ENCODE measurements at places on chromosomes 6 and 20.

DNA sequence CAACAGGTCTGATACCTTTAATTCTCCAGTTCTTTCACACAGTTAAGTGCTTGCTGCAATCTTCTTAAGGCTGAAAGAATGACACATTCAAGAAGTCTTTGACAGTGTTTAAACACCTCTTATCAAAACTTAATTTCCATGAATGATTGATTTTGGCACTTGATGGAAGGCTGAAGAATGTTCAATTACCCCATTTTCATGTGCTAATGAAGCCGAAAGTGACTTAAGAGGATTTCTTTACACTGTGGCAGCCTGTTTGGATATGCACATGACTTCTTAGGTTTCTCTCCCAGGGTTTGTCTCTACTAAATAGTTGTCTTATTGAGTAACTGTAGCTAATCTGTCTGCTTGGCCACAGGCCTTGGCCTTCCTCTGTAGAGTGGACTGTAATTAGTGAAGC, 81.1 kb upstream of the PRDM1 start:
- DNase-seq, result no peak

- DNase-seq, result no peak
Observed at GRCh38 chr6:116254297-116255056, 602 bp upstream of the TSPYL4 start.

DNA sequence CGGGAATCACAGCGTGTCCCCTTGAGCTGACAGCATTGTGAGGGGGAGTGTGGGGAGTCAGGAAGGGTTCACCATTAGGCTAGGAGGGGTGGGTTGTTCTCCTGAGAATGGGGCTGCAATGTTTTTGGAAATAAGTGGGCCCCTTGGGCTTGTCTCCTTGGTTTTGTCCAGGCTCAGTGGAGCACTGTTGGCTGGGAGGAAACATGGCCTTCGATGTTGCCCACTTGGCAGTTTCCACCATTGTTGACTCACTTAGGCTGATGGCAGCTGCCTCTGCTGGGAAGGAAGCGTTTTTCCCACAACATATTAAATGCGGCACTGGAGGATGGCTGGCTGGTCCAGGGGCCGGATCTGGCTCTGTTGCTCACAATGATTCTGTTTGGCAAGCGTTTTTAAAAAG, 512.1 kb downstream of the QKI start:
- DNase-seq, result no peak

- no peak for DNase-seq
Observed at GRCh38 chr6:163984124-163984936, 569.8 kb downstream of the QKI start.

GRCh38 chr6:47034926-47035325, 7.2 kb downstream of the ADGRF1 start:
- DNase-seq, result no peak

DNA sequence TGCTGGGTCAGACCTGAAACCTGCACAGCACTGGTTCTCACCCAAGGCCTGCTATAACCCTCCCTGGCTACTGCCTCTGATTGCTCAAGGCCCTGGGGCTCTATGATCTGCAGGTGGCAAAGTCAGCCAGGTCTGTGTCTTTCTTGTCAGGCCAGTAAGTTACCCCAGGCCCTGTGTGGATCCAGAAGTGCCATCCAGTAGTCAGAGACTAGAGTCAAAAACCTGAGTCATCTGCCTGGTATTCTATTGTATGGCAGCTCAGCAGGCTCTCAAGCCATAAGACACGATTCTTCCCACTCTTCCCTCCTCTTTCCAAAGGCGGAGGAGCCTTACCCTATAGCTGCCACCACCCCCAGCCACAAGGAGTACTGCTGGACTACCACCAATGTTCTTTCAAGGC, 593.0 kb downstream of the FRK start:
- no peak for DNase-seq

- no peak for DNase-seq
Observed at GRCh38 chr20:62770111-62770910, 26.0 kb upstream of the MRGBP start.

- no peak for DNase-seq
Observed at GRCh38 chr6:16901782-16902181, 140.5 kb upstream of the ATXN1 start.

All from stimulated activated CD4-positive, alpha-beta T cell treated with anti-CD3 and anti-CD28 coated beads, Interleukin-4, amount 100 ng/mL, for 24 hours (primary cell).